ENCODE measurements at places on chromosomes 5 and 9.

DNA sequence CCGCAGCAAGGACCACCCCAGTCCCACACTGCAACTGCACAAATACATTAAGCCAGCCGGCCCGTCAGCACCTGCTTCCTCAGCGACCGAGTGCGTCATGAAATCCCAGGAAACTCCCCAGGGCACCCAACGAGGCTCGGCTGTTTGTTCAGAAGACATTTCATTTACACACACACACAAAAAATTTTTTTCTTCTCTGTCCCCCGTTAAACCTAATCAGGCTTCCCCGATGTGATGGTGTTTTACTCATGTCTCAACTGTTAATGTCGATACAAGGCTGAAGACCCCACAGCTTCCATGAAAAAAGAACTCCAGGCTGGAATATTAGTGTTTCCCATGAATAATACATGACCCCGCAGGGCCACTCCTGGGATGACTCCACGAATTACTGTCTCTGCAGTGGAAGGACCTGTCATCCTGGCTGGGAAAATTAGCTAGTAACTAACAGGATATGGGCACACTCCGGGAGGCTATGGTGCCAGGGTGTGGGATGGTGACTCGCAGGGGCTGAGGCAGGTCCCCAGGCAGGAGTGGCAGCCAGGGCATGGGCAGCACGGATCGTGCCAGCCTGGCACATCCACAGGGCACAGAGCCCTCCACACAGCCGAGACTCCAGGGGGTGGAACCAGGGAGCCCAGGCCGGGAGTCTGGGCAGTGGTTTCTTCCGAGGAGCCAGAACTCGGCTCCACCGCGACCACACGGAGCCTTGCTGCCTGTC lies 102.4 kb downstream of the VAV2 start:
- peak; percentile 78 for DNase-seq

GRCh38 chr5:74657165-74657564 lies 16.6 kb upstream of the ENC1 start:
- DNase-seq, result no peak

GRCh38 chr9:84761137-84761808 lies 91.7 kb downstream of the NTRK2 start:
- no peak for DNase-seq

- no peak for DNase-seq
Observed at GRCh38 chr9:5712651-5713390, 83.9 kb downstream of the RIC1 start.

GRCh38 chr9:16960084-16960483 lies 89.6 kb upstream of the BNC2 start:
- DNase-seq, result peak; percentile 8

- DNase-seq, result no peak
Observed at GRCh38 chr5:38695021-38695958, 138.8 kb upstream of the LIFR start.

GRCh38 chr9:18124760-18125159 lies 349.2 kb upstream of the ADAMTSL1 start:
- no peak for DNase-seq

DNA sequence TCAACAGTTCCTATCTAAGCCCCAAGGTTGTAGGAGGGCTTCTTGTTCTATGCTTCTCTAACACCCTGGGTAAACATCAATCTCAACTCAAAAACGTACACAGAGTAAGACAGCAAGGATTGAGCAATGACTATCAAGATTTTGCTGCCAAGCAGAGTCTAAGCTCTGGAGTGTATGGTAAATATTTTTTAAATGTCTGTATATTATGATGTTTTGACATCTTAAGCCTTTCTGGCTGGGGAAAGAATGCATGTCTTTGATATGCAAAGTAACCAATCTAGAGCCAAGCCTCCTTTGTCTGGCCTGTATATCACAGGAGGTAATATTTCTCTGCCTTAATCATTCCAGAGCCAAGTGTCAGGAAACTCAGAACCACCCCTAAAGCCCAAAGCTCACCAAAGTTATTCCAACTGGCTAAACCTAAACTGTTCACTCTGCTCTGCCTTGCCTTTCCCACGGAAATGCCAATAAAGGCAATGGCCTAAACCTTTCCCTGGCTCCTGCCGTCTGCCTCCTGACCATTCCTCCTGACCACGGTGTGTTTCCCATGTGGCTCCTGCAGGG lies 45.2 kb downstream of the YIPF5 start:
- DNase-seq, result no peak

DNA sequence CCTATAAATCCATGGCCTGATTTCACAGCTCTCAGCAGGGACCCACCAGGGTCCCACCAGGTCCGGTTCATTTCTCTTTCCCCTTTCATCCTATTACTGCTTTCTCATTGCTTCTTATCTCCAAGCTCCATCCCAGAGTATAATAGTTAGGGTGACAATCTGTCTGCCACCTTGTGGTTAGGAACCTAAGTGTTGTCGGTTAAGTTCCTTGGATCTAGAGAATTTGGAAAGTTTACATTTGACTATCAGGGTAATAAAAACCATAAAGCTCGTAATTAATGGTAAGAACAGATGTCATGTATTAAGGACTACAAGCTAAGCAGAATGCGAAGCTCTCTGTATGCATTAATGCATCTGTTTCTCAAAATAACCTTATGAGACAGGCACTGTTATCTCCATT lies 259.1 kb downstream of the SH3GL2 start:
- no peak for DNase-seq

- DNase-seq, result no peak
Observed at GRCh38 chr9:38680837-38681445, 39.0 kb downstream of the FAM240B start.

GRCh38 chr9:136372006-136372405 lies 1.5 kb downstream of the CARD9 start:
- no peak for DNase-seq

DNA sequence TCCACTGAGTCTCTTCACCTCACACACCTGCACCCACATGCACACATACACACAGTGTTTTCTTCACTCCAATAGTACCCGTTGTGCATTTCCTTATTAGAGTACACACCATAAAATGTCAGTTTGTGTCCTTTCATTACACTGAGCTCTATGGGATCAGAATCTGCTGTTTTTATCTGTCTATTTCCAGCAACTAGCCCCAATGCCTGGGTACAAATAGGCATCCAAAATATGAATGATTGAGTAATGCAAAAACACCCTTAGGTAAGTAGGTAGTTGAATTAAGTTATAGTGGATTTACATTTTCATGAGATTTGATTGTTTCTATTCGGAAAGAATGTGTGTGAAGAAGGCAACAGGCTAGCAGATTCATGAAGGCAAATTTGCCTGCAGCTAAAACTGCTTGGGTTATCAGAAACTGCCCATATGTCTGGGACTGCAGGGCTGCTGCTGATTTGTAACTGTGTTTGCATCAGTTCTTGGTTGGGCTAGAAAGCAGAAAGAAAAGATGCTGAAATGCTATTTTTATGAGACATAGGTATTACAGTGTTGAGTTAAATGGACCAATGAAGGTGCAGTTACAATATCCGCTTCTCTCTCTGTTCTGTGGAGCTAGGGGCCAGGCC lies 26.9 kb downstream of the PPP3R2 start:
- DNase-seq, result no peak

- no peak for DNase-seq
Observed at GRCh38 chr5:6682239-6682638, 31.0 kb upstream of the TENT4A start.

- no peak for DNase-seq
Observed at GRCh38 chr5:21594566-21594965, 1258.6 kb downstream of the CDH12 start.

GRCh38 chr9:33288828-33289483 lies 1.4 kb upstream of the NFX1 start:
- no peak for DNase-seq

GRCh38 chr5:1853531-1853930 lies 29.2 kb downstream of the IRX4 start:
- DNase-seq, result no peak

DNA sequence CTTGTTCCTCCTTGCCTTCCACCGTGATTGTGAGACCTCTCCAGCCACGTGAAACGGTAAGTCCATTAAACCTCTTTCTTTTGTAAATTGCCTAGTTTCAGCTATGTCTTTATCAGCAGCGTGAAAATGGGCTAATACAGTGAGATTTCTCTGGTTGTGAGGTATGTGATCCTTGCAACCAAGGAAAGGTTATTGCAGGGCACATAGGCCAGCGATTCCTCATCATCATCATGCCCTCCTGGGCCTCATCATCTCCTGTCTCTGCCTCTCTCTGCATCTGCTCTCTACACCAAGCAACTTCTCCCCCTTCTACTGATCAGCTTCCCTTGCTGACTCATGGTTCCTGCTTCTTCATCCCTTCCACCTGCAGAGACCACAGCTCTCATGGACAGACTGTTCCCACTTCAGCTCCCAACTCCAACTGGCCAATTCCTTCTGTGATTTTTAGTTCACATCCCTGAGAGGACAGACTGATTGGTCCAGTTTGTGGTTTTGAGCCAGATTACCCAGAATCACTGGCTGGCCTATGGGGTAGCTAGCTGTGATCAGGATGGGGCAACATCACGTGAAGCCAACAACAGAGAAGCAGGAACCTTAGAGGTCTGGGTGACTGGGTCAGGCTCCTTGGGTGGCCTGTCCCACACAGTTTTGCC lies 53.1 kb downstream of the LIX1 start:
- DNase-seq, result no peak

DNA sequence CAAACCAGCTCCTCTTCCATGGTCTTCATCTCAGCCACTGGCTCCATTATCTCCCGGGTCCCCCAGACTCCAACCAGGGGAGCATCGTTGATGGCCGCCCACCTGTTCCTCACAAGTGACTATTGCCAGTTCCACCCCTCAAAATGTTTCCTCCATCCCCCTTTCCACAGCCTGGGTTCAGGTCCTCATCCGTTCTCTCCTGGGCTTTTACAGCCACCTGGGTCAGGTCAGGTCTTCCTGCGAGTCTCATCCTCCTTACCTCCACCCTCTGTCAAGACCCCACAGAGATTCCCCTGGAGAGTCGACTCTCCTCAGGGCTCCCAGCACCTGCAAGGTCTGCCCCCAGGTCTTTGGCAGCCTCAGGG lies 133.2 kb downstream of the PAX5 start:
- DNase-seq, result no peak

GRCh38 chr9:2241836-2242741 lies 226.9 kb downstream of the SMARCA2 start:
- DNase-seq, result peak; percentile 37

DNA sequence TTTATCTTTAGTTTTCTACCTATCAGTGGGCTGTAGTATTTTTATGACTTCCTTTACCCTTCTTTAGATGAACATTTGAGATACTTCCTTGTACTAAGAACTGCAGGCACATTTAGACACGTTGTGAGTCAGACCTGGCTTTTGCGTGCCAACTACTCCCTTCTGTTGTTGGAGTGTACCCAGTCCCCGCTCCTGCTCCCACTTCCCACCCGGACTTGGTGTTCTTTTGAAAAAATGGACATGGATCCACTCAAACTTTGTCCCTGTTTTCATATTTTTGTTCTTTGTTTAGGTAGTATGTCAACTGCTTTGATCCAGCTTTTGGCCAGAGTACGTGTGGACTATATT lies 60.7 kb downstream of the PARP8 start:
- peak; percentile 26 for DNase-seq

DNA sequence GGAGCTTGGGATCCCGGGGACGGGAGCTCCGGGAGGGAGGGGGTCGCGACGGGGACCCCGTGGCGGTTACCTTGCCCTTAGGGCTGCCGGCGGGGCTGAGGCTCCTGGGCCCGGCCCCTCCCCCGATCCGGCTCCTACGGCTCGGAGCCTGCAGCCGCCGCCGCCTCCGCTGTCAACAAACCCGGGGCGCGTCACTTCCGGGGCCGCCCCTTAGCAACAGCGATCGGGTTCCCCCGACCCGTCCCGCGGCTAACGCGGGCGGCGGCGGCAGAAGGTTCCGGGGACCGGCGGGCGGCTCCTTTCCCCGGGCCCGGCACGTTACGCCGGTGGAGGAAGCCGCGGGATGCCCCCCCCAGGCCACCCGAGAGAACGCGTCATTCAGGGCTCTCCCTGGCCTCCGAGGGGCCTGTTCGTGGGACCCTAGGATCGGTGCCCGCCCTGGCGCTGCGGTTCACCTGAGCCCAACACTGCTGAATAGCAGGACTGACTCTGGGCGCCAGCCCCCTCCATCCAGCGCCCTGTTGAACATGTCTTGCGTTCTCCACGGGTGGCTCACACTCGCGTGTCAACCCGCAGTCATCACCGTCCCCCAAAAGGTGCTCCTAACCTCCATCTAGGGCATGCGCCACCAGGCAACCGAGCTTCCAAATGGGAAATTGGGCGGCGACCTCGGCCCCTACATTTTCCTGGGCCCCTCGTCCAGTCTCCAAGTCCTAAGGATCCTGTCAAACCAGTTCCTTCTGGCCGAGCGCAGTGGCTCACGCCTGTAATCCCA lies at the start of gene ZER1:
Gene ZER1 (minus strand): TSS at position 183 of the 775 bp plus-strand sequence. CDS start 16,362 bp downstream, outside the sequence.
- peak; percentile 100 for DNase-seq

GRCh38 chr9:112655668-112656067 lies 62.2 kb downstream of the INIP start:
- DNase-seq, result no peak

DNA sequence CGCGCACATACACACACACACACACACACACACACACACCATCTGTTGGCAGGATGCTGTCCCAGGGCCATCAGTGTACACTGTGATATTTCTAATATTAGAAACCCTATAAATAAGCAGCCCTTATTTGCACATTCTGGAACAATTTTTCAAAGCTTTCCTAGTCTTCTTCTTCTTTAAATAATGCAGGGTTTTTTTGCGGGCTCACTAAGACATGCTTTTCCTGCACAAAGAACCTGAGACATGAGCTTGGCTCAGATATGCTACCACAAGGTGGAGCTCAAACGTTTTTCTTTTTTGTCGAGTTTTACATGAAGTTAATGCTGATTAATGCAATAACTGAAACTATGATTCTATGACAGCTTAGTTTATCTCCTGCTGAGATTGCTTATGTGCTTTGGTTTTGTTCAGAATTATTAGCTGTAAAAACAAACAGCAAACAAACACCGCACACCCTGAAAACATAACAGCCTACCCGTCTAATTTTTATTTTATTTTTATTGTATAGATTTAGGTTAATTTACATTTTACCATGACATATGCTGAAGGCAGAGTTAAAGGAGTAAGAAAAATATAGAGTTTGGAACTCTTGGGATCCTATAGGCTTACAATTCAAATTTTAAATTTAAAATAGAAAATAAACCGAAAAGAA lies 95.8 kb downstream of the ALDH1A1 start:
- peak; percentile 44 for DNase-seq

DNA sequence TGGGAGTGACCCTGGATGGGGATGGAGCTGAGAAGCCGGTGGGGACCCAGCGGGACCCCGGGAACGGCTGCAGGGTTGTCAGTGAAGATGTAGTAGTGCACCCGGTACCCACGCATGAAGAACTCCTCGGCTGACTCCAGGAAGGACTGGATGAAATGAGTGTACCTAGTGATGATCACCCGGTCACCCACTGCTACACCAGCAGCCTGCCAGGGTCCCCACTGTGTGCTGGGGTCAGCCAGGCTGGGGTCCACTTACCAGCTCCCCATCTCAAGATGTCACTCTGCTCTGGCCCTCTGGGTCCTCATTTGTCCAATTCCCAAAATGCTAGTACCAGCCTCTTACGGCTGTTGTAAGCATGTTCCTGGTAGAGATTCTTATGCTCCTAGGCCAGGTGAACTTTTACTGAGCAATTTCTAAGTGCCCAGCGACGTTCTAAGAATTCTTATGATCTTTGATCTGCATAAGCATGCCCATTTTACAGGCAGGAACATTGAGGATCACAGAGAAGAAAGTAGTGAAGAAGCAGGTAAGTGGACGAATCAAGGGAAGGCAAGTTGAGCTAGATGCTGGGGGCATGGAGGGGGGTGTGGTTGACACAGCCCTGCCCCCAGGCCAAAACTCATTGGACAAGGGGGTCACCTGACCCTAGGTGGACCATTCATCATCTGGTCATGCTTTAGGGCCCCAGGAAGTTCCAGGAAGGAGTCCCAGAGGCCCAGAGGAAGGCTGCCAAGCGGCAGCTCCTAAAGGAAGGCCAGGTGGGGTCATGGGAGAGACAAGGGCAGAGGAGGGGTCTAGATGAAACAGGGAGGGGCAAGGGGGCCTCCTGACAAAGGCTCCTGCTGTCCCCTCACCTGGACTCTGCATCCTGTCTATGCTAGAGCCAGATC lies 9.4 kb downstream of the GBGT1 start:
- no peak for DNase-seq
